Endothelial cell of coronary artery (primary cell): ENCODE measurements at places on chromosomes 3 and 15. TPM values are rescaled to one million over a fixed set of nuclear protein-coding genes. Genes with fewer than 3 reads are reported as not detected.

Gene SLC6A1
- total RNA-seq = 0.19 TPM in 1 of 2 replicates, not detected in the other

Gene PLSCR1
- total RNA-seq = 27.1 and 34.4 TPM in 2 replicates

Gene CPN2
- total RNA-seq = not detected in 2 replicates

Gene SPINK8
- not detected in 2 replicates for total RNA-seq
